NCI-H1417 (cell line): ENCODE measurements at places on chromosomes 12 and 14.

DNA sequence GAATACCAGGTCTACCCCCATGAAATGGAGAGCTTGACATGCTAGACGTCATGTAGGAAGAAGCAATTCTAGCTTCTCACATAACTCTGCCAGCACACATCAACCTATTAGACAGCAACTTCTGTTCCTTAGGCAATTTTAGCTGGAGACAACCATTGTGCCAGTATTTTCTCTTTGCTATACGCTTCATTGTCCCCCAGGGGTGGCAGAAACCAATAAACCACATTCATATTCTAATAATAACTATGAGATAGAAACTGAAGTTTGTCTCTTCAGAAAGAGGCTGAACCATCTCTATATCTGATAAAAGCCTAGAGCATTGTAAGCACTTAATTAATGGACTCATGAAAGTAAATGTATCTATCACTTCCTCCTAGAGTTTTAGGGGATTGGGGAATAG lies 278.6 kb downstream of the FOXG1 start:
- DNase-seq = no peak

DNA sequence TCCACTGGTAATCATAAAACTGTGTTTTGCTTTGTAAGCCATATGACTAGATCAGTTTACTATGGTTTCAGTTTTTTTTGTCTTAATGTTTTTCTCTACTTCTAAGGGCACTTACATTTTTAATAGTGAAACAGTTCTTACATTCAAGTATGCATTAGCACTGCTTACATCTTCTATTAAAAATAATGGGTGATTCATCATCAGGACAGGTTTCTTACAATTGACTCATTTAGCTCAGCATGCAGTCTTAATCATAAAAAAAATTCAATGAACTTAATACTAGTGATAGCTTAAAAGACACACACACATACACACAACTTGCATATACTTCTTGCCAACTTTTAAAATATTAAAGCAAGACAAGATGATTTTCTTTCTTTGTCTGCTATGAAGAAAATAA lies 845.7 kb upstream of the USP15 start:
- peak; percentile 88 for DNase-seq

- DNase-seq = no peak
These were observed 673.9 kb downstream of the SLC16A7 start for GRCh38 chr12:60269611-60270269.

DNA sequence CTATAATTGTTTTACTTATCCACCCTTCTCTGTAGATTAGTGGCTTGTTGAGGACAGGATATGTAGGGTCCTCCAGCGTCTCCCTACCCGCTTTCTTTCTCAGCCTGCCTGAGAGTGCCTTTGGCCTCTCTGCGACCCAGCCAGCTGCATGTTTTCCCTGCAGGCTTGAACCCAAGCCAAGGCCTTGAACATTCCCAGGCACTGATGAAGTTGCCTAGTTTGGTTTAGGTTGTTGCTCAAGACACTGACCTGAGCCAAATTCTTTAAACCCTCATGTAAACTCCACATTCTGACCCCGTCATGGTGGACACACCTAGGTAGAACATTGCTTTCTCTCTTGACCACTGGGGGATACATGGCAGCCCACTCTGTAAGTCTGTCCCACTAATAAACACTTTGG lies 33.4 kb upstream of the TXNRD1 start:
- DNase-seq = no peak

DNA sequence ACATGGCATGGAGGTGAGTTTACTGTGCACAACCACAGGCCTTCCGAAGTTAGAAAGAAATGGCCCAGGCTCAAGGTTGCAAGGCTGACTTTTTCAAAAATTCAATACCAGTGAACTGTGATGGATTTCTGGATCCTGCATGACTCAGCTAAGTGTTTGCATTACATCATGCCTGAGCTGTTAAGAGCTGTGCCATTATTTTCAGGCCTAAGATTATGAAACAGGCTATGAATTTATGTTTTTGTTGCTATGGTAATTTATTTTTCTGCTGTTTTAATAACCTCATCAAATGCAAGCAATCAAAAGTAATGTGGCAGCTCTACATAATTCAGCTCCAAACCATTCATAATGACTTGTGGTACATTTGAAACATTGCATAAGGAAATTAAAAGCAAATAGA lies 457.7 kb upstream of the TMEM132C start:
- DNase-seq = no peak

- DNase-seq = peak; percentile 21
These were observed 41.2 kb upstream of the CRY1 start for GRCh38 chr12:107134558-107134957.

- DNase-seq = no peak
These were observed at the start of gene CLEC7A for GRCh38 chr12:10130042-10130441. Gene CLEC7A (minus strand): TSS chr12:10130199. CDS start chr12:10130082, 117 bp downstream.

- DNase-seq = peak; percentile 84
These were observed 51.0 kb downstream of the BMAL2 start for GRCh38 chr12:27383429-27384260.

DNA sequence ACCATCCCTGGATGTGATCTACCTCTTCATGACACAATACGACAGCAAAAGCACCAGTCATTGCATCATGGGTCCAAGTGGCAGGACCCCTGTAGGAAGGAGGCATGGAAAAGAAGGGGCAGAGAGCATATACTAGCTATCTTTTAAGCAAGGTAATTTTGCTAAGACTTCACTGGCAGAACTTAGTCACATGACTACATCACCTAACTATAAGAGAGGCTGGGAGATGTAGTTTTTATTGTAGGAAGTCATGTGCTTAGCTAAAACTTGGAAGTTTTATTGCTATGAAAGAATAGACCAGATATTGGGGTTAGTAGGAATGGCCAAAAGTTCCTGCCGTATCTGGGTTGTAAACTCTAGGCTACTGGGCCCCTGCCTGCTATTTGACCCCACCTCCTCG lies 18.6 kb upstream of the CHST11 start:
- DNase-seq = no peak

GRCh38 chr12:122459211-122459610 lies 36.7 kb upstream of the CLIP1 start:
- no peak for DNase-seq

DNA sequence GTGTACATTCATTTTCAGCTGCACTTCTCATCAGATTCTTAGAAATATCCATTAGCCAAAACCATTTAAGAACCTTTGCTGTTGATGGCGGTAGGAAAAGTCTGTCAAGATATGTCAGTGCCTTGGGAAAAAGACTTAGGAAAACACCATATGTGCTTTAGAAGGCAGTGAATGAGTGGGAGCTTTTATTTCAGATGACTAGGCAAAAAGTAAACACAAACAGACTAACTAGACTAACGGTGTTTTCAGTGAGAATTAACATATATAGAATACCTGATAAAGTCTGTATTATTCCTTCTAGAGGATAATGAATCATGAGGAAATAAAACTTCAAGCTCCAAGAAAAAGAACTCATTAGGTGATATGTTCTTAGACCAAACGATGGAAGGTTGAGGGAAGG lies 418.9 kb downstream of the NAV3 start:
- DNase-seq = no peak

- DNase-seq = no peak
These were observed 68.9 kb upstream of the NCOR2 start for GRCh38 chr12:124636138-124636978.

- DNase-seq = no peak
These were observed 134.4 kb downstream of the CFAP54 start for GRCh38 chr12:96623656-96624217.

GRCh38 chr14:75022655-75023054 lies 19.9 kb downstream of the EIF2B2 start:
- no peak for DNase-seq

DNA sequence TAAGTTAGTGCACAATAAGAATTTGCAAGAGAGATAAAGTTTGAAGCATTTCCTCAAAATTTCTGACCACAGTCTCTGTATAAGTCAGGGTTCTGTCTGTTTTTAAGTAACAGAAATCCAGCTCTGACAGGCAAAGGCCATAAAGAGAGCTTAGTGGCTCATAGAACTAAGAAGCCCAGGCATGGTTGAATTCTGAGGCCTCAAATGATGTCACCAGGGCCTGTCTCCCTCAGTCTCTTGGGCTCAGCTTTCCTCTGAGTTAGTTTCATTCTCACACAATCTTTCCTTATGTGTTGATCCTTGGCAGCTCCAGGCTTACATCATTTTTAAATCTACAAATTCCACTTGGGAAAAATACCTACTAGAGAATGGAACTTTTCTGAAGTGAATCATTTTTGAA lies 173.4 kb upstream of the ATP2B1 start:
- no peak for DNase-seq

DNA sequence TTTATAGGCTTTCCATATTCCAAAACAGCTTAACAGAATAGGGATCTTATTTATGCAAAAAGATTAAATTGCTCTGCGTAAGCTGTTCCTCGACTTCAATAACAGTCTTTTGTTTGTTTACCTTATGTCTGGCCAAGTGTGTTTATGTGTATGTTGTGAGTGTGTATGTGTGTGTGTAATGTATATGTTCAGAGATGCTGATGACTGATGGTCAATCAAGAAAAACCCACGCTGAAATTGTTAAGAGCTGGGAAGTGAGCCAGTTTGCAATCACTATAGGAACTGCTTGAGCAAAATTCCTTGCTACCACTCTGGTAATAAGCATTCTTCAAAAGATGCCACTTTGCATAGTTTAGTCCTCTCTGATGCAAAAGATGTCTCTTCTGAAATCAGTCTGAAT lies 59.6 kb downstream of the PRKD1 start:
- DNase-seq = no peak

GRCh38 chr12:24328261-24328660 lies 378.8 kb upstream of the SOX5 start:
- DNase-seq = no peak

GRCh38 chr12:6825398-6826124 lies 2.6 kb upstream of the P3H3 start:
- peak; percentile 56 for DNase-seq

- DNase-seq = peak; percentile 63
These were observed 352.7 kb downstream of the KCNH5 start for GRCh38 chr14:62692490-62693106.

- DNase-seq = no peak
These were observed 2.7 kb upstream of the GZMH start for GRCh38 chr14:24612196-24612595.

DNA sequence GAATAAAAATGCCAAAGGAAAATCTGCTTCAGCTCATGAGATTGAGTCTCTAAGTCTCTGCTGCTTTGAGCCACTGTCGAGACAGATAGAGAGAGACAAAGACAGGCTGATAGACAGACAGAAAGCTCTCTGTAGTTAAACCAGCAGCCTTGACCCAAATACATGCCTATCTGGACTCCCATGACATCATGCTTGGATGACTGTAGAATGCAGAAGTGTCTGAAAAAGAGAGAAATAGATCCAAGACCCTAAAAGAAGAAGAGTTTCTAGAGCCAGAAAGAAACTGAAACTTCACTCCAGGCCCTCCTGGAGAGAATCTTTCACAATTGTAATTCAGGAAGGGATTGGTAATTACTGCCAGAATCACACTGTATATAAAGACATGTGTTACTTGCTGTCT lies 122.6 kb upstream of the PLXNC1 start:
- no peak for DNase-seq

DNA sequence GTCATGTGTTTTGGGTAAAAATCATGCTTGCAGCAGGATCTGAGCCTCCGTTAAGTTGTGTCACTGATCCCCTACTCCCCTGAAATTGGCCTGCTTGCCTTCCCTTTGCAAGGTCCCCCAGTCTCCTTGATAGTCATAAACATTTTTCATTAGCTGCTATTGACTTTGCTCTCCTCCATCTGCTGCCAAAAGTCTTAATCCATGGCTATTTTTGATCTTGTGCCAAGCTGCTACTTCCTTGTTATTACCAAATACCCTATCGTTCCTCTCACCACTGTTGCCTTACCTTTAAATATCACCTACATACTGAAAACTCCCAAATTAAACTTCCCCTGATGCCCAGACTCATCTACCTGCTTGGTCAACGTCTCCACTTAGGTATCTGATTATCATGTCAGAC lies 148.3 kb downstream of the PHLDA1 start:
- no peak for DNase-seq

DNA sequence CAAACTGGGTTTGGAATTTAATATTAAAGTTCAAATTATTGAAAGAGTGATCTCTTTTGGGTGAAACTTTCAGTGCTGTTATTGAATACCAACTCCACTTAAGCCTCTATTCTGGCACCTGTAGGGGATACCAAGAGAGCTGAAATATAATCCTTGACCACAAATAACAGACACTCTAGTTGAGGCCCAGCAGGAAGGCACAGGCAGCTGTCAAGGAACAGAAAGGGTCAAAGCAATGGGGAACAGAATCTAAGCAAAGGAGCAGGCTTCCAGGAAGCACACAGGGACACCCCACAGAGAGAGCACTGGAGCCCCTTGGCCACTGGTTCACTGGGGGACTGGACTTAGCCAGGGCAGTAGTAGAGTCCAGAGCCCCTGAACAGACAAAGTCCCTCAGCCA lies 120.9 kb upstream of the SFSWAP start:
- no peak for DNase-seq

DNA sequence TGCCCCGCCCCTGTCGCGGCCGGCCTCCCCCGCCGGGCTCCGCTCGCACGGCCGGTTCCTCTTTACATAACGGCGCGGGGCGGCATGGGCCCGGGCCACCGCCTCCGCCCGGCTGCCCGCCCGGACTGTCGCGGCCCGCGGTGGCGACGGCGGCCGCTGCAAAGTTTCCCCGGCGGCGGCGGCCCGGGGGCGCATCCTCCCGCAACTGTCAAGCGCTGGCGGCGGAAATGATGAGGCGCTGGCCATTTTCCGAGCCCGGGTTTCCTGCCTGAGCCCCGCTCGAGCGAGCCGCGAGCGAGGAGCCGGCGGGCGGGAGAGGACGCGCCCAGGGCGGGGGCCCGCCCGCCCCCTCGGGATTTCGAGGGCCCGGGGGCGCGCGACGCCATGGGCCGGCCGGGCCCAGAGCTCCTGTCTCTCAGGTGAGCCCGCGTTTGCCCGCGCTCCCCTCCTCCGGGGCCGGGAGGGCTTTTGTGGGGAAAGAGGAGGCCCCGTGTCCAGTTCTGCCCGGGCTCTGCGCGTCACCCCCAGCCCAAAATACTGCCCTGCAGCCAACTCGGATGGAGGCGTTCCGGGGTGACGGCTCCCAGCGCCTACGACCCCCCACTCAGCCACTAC lies at the start of gene SH2B3:
Gene SH2B3 (plus strand): TSS at position 65 of the 615 bp plus-strand sequence. CDS start 12,223 bp downstream, outside the sequence.
- no peak for DNase-seq

GRCh38 chr14:68238976-68239375 lies 419.4 kb downstream of the RAD51B start:
- DNase-seq = no peak

GRCh38 chr12:129704232-129704830 lies 199.5 kb downstream of the TMEM132D start:
- DNase-seq = no peak

- DNase-seq = no peak
These were observed 205.2 kb upstream of the RTL1 start for GRCh38 chr14:101108579-101109346.
